ENCODE measurements at places on chromosomes 3 and 15.
A peak's percentile ranks its signal among the peaks of the same experiment; 100 is the strongest.

GRCh38 chr3:73401059-73401458 lies 223.7 kb downstream of the PDZRN3 start:
- DNase-seq = no peak

DNA sequence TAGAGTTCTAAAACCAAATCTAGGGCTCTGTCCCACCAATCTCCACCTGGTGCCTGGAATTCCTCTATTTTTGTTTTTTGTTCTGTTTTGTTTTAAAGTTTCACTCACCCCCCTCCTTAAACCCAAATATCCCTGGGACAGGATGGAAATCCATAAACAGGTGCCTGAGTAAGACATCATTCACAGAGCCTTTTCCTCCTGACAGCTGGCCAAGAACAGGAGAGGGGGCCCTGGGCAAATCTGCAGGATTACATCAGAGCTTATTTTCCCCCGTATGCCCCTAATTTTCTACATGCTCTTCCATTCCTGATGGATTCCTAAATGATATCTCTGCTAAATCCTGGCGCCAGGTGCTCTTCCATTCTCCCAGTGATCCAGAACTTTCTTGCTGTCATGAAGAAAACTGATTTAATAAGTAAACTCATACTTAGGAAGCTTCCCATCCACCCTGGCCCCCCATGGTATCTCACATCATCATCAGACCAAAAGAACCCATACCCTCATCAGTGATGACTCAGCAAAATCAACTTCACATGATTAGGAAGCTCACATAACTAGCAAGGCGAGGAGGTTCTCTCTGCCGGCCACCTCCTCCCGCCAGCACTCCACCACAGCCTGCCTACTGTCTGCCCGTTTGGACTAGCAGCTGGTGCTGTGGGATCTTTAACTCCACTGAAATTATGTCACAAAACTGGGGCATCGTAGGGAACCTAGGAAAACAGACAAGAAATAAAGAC lies 61.0 kb downstream of the LIPC start:
- no peak for DNase-seq

DNA sequence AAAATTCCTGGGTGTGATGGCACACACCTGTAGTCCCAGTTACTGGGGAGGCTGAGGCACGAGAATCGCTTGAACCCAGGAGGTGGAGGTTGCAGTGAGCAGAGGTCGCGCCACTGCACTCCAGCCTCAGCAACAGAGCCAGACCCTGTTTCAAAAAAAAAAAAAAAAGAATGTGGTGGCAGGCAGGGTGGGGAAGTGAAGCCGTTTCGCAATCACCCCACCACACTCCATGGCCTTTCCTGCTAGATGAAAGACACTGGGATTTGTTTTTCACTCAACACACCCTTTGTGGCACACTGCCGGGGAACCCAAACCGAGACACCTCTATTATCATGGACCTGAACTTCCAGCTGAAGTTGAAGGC lies 172.4 kb upstream of the IQSEC1 start:
- no peak for DNase-seq

DNA sequence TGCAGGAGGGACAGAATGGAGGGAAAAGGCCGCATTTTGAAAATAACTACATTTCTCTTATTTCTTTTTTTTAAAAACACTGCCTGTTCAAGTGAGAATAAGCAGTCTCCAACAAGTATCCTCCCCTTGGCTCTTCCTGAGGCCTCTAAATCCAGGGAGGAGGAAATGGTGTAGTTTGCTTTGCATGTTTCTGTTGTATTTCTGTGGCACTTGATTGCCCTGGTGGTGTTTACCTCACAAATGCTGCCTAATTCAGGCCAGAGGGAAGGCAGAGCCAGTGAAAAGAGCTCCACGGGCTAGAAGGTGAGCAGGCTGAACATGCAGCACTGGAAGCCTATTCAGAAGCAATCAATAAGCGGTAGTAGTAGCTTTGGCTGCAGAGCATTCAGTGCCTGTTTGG lies 149.3 kb upstream of the ATP11B start:
- DNase-seq = no peak

- no peak for DNase-seq
Observed at GRCh38 chr3:124599147-124599765, 131.0 kb upstream of the UMPS start.

GRCh38 chr3:13890377-13891016 lies 10.6 kb upstream of the WNT7A start:
- DNase-seq = no peak

DNA sequence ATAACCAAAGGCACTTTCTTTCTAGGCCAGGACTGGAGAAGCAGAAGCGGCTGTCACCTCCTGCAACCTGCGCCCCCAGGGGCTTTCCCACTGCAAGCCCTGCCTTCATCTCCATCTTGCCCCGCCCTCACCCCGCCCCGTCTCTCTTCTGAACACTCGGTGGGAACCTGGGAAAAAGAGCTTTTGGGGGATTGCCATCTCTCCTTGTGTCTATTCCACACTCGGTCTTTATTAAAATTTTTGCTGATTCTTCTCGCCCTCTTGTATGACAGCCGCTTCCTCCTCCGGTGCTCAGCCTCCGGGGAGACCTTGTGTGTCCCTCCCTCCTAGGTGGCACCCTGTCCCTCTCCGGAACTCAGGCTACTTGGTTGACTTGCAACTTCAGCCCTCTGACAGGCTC lies 41.9 kb upstream of the SPESP1 start:
- DNase-seq = no peak

- DNase-seq = no peak
Observed at GRCh38 chr15:99907698-99908097, 174.5 kb upstream of the LYSMD4 start.

GRCh38 chr3:47964740-47965139 lies 51.5 kb downstream of the MAP4 start:
- DNase-seq = no peak

GRCh38 chr15:34616613-34617012 lies 33.2 kb upstream of the GOLGA8B start:
- no peak for DNase-seq

DNA sequence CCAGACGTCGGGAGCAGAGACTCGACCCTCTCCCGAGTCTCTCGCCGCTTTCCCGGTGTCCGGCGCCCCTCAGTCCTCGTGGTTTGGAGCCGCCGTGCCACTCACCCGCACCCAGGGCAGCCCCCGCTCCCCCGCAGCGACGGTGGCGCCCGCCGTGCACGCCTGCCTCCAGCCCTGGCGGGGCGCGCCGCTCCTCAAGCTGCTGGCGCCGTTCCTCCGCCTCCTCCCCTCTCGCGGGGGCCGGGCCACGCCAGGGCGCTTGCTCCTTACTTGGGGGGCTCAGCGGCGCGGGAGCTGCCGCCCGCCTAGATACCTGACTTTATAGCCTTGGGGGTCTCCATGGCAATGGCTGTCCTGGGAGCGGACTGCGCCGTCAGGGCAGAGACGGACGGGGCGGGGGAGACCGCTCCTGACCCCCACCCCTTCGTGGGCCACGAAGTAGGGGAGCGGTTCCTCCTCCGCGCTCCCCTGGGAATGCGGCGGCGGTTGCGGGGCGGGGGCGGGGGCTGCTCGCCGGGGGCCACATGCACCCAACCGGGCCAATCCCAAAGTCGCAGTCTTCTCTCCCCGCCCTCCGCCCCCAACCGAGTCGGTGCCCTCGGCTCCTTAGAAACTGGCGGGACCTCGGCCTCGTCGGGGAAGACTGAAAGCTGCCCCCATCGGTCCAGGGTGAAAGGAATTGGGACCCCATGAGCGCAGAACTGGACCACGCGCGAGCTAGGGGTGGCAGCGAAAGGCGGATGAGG lies at the start of gene ANKRD63:
TSS of gene ANKRD63 (minus strand) at position 196 of the 746 bp plus-strand sequence. CDS start 478 bp downstream, outside the sequence.
- peak; percentile 56 for DNase-seq

- DNase-seq = no peak
Observed at GRCh38 chr3:45311953-45312801, 76.2 kb upstream of the LARS2 start.

DNA sequence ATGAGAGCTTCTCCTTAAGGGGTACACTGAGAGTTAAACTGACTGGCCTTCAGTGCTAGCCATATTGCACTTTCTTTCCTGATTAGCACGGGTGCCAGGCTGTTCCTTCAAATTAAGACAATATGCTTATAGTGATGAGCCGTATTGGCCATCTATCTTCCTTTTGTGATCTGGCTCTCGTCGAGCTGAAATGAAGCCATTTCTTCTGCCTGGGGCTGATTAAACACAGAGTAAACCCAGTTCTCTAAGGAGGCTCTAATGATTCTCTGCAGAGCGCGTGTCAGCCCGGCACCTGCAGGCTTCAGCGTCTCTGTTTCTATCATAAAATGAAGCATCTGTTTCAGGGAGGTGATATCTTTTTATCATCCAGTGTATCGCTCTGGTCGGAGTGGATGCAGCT lies 107.5 kb upstream of the NR2F2 start:
- DNase-seq = no peak

GRCh38 chr3:132342610-132343009 lies 25.4 kb downstream of the ACP3 start:
- DNase-seq = no peak

- no peak for DNase-seq
Observed at GRCh38 chr3:33936171-33936920, 137.9 kb downstream of the PDCD6IP start.

DNA sequence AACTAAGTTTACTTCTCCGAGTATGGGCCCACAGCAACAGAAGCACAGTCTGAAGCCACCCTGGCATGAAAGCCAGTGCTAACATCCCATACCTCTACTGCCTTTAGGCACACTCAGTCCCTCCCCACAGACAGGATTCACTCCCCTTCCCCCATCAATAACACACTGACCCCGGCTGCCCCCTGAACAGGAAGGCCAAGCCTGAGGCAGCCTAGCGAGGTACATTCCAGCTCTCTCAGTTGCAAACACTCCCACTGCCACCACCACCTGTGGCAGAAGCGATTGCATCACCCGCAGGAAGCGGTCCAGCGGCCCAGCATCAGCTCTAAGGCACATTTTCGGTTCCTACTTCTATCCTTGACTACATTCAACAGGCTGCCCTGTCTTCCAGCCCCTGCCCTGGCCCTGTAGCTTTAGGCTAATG lies 7.0 kb upstream of the BMF start:
- DNase-seq = no peak

DNA sequence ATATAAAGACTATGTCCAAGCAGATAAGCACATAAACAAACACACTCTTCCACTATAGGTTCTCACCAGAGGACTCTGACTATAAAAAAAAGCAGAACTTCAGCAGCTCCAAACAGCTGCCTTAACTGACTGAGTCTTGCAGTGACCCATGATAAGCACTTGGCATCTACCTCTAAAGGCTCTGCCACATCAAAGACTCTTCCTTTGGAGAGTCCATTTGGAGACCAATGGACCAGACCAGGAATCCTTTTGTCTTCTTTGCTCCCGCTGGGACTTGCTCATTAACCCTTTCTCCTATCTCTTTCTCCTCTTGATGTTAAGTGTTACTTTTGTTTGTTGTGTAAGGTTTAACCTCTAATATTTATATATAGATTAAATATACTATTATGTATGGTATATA lies 424.1 kb downstream of the RSL24D1 start:
- DNase-seq = no peak

GRCh38 chr15:66765478-66766281 lies 63.6 kb downstream of the SMAD6 start:
- no peak for DNase-seq

DNA sequence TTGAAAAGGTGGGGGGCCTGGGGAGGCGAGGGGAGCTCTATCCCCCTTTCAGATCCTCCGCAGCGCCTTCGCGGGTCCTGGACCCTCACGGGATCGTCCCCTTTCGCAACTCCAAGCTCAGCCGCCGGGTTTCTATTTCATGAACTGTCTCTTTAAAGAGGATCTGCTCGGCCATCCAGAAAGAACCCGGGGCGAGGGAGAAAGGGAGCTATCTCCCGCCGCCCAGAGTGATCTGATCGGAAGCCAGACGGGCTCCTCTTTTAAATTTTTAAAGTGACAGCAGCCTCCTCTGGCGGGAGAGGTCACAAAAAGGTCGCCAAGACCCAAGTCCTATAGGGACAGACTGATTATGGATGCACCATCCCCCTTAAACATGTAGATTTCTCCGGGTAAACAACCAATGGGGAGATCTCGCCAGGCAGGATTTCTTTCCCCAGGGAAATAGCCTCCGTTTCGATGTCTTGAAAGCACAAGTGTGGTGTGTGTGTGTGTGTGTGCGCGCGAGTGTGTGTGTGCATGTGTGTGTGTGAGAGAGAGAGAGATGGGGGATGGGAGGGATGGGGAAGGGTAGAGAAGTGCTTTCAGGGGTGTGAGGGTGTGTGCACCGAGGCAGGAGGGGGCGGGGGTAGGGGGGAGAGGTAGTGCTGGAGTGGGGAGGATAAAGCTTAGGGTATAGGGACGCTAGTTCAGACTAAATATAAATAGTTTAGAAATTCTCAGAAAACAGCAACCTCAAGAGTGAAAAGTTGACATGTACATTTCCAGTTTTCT lies 516.1 kb downstream of the MECOM start:
- no peak for DNase-seq

- peak; percentile 71 for DNase-seq
Observed at GRCh38 chr15:74781431-74782258, at the start of gene CSK. TSS of gene CSK (plus strand) at chr15:74782080. CDS start at chr15:74798298, 16,218 bp downstream.

- DNase-seq = no peak
Observed at GRCh38 chr3:58693940-58694850, 27.6 kb upstream of the FAM3D start.

- DNase-seq = no peak
Observed at GRCh38 chr3:26588931-26589330, 33.6 kb upstream of the LRRC3B start.

DNA sequence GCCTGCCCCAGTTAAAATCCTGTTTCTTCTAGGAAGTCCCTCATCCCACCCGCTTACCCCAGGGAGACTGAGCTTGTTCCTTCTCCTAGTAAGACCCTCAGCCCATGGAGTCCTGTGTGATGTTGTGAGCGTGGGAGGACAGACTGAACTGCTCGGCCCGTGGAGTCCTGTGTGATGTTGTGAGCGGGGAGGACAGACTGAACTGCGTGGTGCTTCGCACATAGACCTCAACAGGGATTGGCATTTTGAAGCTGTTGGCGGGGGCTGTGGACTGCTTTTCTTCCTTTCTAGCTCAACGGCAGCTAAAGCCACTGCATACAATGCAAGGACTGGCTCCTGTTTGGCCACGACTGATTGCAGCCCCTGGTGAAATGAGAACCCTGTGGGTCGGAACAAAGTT lies 1.6 kb upstream of the SPTBN5 start:
- DNase-seq = no peak

DNA sequence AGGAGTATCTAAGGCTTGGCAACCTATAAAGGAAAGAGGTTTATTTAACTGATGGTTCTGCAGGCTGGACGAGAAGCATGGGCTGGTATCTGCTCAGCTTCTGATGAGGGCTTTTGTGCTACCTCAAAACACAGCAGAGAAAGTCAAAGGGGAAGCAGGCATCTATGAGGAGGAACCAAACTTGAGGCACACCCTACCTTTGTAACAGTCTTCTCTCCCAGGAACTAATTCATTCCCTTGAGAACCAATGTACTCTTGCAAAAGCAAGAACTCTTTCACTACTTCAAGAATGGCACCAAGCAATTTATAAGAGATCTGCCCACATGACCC lies 109.0 kb downstream of the CGGBP1 start:
- DNase-seq = no peak

- no peak for DNase-seq
Observed at GRCh38 chr15:41855261-41855961, 16.8 kb downstream of the PLA2G4B start.

- no peak for DNase-seq
Observed at GRCh38 chr15:93477721-93478120, 388.7 kb upstream of the RGMA start.

Data from head of caudate nucleus (tissue), 42 donors.